AG08396 (cell line): ENCODE measurements at places on chromosomes 13 and 19.

GRCh38 chr19:55000761-55001160 is 34.6 kb downstream of the NLRP2 start:
- DNase-seq: no peak

DNA sequence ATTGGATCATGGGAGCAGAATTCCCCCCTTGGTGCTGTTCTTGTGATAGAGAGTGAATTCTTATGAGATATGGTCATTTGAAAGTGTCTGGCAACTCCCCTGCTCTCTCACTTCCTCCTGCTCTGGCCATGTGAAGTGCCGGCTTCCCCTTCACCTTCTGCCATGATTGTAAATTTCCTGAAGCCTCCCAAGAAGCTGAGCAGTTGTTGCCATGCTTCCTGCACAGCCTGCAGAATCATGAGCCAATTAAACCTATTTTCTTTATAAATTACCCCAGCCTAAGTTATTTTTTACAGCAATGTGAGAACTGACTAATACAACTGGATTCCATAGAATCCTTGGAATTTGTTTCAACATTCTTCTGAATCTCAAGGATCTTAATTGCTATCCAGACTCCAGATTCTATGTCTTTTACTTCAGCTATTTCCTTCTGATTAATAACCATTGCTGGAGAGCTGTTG is 328.1 kb downstream of the SLITRK5 start:
- no peak for DNase-seq

DNA sequence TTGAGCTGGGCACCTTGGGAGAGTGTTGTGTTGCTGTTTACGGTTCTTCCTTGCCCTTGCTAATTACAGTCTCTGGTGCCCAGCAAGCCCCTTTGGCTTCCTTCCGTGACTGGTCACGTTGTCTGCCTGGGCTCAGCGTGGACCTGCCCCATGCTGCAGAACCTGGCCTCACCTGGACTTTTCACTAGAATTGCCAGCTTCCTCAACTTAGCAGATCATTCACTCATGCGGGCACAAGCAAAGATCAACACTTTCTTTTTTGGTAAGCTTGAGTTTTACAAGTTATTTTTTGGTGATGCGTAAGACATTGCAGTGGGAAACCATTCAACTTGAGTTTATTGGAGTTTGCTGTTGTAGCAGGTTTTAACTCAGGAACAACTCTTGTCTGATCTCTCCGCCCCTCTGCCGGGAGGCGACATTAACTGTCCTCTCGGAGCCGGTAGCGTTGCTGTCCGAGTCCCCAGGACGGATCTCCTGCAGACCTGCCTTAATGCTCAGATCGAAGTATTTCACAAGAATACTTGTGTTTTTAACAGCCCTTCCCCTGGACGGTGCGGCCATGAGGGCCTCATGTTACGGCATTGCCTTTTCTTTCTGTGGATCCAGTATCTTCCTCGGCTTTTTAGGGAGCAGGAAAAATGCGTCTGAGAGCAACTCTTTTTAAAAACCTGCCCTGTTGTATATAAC is 15.7 kb upstream of the TEX29 start:
- no peak for DNase-seq

DNA sequence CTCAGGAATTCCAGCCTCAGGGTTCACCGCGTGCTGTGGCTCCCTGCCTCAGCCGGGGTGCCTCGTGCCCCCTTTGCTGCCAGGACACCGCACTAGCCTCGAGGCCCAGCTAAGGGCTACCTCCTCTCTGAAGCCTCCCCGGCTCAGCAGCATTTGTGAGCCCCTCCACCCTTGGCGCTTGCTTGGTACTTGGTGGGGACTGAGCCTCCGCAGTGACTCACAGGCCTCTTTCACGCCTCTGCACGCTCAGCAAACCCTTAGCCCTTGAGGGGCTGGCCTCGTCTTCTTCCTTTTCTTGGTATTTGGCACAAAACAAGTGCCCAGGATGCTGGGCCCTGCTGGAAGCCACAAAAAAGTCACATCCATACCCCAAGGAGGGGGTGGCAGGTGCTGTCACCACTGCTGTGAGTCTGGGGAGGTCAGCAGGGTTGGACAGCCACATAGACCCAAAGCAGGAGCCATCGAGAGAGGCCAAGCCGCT is 85.4 kb upstream of the TM9SF2 start:
- DNase-seq: no peak

- DNase-seq: no peak
Observed at GRCh38 chr19:54094426-54095000, 6.1 kb downstream of the OSCAR start.

DNA sequence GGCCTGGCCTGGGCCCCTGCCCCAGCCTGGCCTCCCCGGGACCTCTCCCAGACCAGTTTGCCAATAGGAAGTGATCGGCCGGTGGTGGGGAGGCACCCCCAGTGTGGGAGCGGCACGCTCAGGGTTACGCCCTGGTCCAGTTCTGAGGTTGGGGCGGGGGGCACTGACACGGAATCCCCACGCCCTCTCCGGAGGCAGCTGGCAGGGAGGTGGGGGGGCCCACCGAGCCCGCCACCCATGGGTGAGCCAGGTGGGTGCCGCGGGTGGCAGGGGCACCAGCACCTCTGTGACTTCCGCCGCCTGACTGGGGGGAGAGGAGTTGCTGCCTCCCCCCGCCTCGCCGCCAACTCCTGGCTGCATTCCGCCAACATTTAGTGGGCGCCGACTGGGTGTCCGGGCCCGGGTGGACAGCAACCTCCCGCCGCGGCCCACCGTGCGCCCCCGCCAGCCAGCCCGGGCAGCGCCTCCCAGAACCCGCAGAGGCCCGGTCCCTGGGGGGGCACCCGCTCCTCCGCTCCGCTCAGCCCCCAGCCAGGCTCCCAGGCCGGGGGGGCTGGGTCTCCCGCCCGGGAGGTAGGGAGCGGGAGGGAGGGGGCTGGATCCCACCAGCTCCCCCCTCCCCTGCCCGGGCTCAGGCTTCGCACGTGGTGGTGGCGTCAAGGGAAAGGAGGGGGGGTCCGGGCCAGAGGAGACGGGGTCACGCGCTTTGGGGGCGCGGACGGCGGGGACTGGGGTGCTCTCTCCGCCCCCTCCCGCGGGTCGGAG is 2.0 kb downstream of the ZBTB7A start:
- DNase-seq: no peak

GRCh38 chr19:588741-589692 is 664 bp upstream of the HCN2 start:
- DNase-seq: no peak

- DNase-seq: no peak
Observed at GRCh38 chr13:29733147-29733611, 117.2 kb downstream of the UBL3 start.

- no peak for DNase-seq
Observed at GRCh38 chr13:79312340-79312855, 93.7 kb downstream of the RBM26 start.

GRCh38 chr13:81001828-81002385 is 661.0 kb upstream of the SPRY2 start:
- DNase-seq: no peak

- no peak for DNase-seq
Observed at GRCh38 chr19:38565691-38566105, 52.1 kb downstream of the MAP4K1 start.

DNA sequence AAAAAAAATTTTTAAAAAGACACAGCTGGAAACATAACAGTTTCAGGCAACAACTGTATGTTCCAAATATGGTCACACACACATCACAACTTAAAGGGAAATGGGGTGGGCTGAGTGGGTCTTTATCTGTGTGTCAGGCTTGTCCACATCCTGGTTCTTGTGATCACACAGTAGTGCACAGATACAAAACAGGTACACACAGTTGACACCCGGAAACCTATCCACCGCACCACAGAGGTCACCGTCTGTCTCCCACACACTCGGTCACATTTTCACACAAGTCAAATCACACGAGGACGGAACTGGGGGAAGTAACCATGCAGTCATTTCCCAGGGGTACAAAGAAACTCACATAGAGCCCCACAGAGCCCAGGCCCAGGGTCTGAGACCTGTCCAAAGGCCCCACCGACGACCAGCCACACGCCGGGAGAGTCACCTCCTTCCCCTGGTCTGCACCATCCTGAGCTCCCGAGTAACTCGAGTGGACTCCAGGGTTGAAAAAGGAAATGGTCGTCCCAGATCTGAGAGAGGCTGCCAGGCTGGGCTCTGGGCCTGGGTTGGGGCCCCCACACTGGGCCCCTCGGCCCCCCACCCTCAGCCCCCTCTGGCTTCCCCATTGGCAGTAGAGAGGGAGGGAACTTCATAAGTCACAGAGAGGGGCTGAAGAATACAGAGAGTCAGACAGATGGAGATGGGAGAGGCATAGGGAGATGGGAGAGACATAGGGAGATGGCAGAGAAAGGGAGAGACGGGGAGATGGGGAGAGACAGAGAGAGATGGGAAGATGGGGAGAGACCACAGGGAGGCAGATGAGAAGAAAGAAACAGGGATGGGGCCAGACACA is 1.3 kb upstream of the PPAN start:
- no peak for DNase-seq

GRCh38 chr13:46176756-46177155 is 5.2 kb downstream of the LCP1 start:
- no peak for DNase-seq

GRCh38 chr19:17526922-17527321 is 15.5 kb downstream of the PGLS start:
- DNase-seq: no peak

GRCh38 chr13:36548129-36548528 is 115.8 kb downstream of the CCNA1 start:
- DNase-seq: no peak

DNA sequence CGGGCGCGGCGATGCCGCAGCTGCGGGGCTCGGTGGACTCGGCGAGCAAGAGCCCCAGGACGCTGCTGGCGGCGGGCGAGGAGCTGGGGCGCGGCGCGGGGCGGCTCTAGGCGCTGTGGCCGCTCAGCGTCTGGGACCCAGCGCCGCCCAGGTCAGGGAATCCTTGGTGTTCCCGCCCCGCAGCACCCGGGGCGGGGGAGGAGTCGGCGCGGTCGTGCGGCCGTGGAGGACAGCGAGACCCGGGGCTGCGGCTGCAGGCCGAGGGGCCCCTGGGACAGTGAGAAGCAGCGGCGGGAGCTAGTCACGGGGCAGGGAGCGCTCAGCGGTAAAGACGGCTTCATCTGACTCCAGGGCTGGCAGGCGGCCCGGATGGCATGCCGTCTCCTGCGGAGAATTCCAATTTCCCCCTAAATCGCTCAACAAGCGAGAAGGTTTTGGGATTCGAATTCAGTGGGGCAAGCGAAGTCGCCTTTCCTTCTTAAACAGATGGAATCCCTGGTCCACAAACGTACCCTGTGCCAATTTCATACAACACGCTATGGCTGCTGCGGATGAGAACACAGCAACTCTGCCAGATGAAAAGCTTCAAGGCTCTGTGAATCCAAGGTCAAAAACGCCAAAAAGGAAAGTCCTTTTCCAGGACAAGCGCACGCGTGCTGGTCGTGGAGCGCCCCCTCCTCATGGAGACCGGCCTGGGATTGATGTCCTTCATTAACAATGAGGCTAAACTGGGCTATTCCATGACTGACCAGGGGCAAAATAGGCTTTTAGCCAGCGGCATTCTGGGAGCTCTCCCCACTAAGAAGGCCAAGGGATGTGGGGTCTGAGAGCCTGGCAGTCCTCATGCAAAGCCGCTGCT is 4.2 kb upstream of the ZSCAN4 start:
- DNase-seq: peak; percentile 73

- DNase-seq: no peak
Observed at GRCh38 chr19:50728084-50728737, 5.0 kb downstream of the CLEC11A start.

DNA sequence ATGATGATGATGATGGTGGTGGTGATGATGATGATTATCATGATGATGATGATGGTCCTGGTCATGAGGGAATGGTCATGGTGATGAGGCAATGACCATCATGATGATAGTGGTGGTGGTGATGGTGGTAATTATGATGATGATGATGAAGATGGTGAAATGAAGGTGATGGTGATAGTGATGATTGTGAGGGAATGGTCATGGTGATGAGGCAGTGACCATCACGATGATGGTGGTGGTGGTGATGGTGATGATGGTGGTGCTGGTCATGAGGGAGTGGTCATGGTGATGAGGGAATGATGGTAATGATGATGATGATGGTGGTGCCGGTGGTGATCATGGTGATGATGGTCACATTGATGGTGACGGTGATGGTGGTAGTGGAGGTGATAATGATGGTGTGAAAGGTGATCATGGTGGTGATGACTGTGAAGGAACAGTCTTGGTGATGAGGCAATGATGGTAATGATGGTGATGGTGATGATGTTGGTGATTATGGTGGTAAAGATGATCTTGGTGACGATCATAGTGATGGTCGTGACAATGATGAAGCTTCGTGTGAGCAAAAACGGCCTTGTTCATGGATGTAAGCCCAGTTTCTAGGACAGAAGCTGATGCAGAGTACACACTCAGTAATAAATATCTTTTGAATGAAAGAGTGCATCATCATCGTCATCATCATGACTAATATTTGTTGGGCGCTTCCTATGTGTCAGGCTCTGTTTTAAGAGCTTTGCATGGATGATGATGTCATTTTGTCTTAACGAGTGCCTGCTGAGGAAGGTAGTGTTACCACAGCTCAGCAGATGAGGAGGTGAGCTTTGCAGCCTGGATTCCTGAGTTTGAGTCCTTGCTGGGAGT is 17.3 kb downstream of the SBK2 start:
- DNase-seq: peak; percentile 80

- no peak for DNase-seq
Observed at GRCh38 chr19:35206379-35206778, 22.2 kb downstream of the FAM187B start.

- DNase-seq: no peak
Observed at GRCh38 chr19:12521996-12522395, 29.3 kb downstream of the ZNF564 start.

DNA sequence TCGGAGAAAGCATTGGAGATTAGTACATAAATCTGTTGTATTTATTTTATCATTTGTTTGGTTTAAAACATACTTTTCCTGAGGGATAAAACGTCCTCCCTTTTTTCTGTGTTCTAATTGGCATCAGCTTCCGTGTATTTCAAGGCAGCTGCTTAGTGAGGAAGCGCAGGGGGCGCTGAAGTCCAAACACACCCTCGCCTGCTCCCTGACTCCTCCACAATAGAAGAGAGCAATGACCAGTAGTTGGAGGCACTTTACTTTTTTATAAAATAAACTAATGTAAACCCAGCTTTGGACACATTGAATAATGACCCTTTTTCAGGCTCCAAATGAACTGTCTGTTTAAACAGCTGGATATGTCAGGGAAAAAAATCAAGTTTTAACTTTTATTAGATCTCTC is 79.9 kb downstream of the RNASEH2B start:
- peak; percentile 20 for DNase-seq

- DNase-seq: no peak
Observed at GRCh38 chr13:37134411-37135041, 29.1 kb upstream of the CSNK1A1L start.

DNA sequence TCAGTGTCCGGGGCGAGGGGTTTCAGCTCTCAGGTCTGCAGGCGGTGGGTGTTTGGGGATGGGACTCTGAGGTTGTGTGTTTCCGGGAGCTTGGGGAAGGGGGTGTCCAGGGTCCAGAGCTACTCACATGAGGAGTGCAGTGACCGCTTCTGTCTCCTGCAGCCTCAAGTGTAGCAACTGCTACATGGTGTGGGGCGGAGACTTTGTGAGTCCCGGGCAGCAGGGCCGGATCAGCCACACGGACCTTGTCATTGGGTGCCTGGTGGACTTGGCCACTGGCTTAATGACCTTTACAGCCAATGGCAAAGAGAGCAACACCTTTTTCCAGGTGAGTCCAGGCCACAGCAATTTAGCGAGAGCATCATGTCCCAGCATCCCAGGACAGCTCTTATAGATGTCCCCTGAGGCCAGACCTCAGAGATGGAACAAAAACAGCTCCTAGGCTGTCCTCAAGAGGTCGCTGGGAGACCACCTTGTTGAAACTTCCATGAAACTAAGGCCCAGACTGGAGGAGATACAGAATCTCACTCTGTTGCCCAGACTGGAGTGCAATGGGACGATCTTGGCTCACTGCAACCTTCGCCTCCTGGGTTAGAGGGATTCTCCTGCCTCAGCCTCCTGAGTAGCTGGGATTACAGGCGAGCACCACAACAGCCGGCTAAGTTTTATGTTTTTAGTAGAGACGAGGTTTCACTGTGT is 44.9 kb downstream of the RYR1 start:
- DNase-seq: no peak
